CD4-positive, alpha-beta T cell treated with Interleukin-1 beta for 1 hour (primary cell): ENCODE measurements at places on chromosomes 7 and 10.

GRCh38 chr7:117271566-117271965, 51.3 kb downstream of the WNT2 start:
- no peak for DNase-seq

GRCh38 chr10:106713846-106714245, 450.7 kb downstream of the SORCS1 start:
- no peak for DNase-seq

GRCh38 chr7:127390186-127390816, 2.2 kb downstream of the ZNF800 start:
- DNase-seq, result no peak

GRCh38 chr7:25759748-25760147, 392.2 kb upstream of the NFE2L3 start:
- DNase-seq, result no peak

GRCh38 chr10:59072038-59072437, 104.4 kb upstream of the PHYHIPL start:
- DNase-seq, result no peak

GRCh38 chr10:99346247-99346646, 17.1 kb downstream of the CNNM1 start:
- DNase-seq, result no peak

GRCh38 chr10:77247031-77247990, 390.3 kb downstream of the KCNMA1 start:
- DNase-seq, result no peak

DNA sequence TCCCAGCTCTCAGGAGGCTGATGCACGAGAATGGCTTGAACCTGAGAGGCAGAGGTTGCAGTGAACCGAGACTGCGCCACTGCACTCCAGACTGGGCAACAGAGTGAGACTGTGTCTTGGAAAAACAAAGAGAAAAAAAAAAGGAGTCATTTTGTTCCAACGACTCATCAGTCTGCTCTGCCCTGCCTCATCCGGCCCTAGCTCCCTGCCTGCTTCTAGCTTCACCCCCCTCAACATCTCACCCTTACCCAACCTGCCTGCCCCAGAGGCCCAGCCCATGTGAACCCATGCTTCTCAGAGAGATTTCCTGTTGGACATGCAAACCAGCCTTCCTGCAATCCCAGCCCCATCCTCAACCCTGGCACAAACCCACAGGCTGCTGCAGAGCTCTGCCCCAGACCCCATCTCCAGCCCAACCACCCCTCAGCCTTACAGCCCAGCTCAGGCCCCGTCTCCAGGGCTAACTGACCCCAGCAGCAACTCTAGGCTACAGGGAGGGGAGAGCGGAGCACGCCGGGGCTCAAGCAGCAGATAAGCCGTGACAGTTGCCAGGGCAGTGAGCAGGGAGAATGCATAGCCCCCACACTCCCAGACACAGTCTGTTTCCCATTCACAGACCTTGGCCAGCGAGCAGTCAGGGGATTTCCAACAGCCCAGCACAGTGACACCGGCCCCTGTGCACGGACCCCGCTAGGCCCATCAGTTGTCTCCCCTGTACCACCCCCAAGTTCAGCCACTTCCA, 86.0 kb upstream of the KCTD7 start:
- DNase-seq, result no peak

GRCh38 chr7:147415991-147416390, 1174.6 kb upstream of the C7orf33 start:
- no peak for DNase-seq

DNA sequence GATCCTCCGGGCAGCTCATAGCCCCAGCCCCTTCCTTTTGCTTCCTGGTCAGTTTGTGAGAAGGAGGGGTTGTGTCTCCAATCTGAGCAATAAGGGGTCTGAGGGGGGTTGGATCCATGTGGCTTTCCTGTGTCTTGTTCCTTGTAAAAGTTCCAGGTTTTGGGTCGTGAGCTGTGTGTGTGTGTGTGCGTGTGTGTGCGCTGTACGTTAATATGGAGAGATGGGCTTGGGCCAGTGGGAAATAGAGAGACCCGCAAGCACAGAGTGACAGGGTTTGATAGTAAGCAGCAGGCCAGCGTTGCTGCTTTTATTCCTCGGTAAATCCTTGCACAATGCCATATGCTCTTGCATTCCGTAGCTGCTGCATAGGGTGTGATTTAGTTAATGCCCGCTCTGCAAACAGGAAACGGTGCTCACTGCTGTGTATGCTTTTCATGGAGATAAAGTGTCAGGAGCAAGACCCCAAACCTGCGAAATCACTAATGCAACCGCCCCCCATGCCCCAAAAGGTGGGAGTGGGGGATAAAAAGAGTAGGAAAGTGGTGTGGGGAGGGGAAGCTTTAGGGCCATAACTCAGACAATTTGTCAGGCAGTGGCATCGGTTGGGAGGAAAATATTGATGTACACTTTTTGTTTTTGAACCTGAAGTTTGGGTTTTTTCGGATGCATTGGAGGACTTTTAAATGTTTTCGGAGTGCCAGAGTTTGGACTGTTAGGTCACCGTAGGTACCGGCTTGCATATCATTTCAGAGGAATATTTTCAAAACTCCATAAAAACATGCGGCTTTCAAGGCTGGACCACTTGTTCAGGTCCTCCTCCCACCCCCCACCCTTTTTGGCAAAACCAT, 108.7 kb downstream of the TCF7L2 start:
- DNase-seq, result no peak

DNA sequence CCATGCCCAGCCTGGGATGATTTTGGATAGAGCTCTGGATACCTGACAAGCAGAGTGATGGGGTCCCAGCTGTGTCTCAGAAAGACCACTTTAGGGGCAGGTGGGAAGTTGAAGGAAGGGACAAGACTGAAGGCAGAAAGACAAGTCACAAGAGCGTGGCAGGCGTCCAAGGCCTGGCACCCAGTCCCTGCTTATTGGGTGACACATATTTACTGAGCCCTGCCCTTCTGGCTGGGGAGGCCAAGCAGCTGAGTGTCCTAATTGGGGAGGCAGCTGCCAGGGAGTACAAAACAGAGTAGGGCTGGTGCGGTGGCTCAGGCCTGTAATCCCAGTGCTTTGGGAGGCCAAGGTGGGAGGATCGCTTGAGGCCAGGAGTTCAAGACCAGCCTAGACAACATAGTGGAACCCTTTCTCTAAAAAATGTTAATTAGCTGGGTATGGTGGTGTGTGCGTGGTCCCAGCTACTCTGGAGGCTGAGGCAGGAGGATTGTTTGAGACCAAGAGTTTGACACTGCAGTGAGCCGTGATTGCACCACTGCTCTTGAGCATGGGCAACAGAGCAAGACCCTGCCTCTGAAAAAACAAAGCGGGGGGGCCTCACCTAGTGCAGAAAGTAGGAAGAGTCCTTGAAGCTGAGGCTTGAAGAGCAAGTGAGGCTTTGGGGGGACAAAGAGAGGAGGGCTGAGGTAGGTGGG, 53.0 kb upstream of the GTF2I start:
- no peak for DNase-seq

DNA sequence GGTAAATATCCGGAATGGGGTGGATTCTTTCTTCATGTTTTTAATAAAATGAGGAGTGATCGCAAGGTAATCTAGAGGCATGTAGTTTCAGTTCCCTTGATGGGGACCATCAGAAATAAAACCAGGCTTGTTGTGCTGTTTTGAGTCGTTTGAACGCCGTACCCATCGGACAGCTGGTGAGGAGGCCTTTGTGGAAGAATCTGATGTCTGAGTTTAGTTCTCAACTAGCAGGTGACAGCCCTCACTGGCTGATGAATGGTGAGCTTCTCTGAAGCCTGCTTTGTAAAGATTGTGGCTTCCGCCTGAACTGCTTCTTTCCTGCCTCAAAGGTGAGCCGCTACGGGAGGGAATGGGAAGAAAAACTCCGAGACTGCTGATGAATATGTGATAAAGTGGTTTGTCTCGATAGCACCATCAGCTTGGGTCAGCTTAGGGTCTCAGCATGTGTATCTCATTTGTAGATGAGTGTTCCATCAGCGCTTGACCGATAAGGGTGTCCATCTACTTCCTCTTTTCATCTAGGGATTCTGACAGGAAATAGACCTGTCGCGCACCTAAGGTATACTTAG, 977 bp downstream of the TMEM248 start:
- peak; percentile 51 for DNase-seq

- DNase-seq, result no peak
These were observed at the start of gene CYP2C8 for GRCh38 chr10:95069286-95069685. Gene CYP2C8, minus strand, starts transcription at chr10:95069497. Its CDS starts 95 bp downstream, at chr10:95069402.

DNA sequence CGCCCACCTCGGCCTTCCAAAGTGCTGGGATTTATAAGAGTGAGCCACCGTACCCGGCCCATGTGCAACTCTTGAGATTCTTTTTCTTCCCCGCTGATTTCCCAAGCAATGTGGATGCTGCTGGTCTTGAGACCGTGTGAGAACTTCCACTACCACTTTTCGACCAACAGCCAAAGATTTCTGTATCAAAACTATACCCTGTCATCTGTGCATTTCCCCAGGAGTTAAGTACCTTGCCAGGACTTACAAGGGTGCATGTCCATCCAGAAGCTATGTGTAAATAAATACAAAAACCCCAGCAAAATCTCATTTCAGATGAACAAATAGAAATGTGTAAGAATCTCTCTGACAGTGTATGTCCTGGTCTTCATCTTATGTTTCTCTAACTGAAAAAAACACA, 9.9 kb upstream of the GALNT11 start:
- DNase-seq, result no peak

- DNase-seq, result no peak
These were observed 44.4 kb upstream of the OCM2 start for GRCh38 chr7:98034081-98035035.

DNA sequence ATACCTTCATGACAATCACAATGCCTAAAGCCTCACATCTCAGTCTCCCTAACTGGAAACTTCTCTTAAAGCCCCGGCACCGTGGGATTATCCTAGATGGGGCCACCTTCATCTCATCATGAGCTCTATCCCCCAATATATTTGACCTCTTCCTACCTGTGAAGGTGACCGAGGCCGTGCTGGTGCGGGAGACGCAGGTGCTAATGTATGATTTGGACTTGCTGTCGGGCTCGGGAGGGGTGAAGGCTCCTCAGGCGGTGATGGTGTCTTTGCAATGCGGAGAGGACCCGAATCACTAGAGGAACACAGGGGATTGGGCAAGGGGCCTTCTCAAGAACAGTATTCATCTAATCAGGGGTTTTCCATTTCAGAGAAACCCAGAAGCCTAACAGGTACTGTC, 168.4 kb downstream of the AMPH start:
- no peak for DNase-seq

DNA sequence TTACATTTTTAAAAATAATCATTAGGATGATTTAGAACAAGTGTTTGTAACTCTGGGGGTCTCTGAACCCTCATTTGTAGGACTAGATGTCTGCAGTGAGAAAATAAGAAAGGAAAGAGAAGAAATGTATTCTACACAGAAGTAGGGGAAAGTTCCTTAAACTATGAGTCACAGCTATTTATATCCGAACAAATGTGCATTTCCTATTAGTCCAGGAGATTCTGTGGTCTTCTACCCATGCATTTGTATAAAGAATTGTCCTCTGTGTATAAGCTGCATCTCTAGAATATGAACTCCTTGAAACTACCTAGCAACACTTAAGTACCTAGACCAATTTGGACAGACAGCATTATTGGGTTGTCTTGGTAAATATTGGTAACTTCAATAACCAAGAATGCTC, 15.9 kb upstream of the CD36 start:
- DNase-seq, result no peak

DNA sequence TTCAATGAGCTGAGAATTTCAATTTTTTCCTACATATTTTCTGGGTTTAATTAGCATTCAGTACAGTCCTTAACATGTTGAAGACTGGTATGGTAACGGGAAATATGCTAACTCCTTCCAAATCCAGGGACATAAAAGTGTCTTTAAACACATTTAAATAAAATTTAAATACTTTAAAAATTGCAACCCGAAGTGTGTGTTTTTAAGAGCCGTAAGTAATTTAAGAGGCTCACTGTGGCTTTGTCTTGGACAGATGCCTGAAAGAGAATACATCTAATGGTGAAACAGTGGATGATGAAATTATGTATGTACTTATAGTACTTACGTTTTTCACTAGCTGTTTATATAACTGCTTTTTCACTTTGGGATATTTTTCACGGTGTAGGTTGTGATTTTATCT, 687.3 kb upstream of the CELF2 start:
- no peak for DNase-seq

GRCh38 chr10:50387732-50388073, 136.4 kb upstream of the ASAH2 start:
- no peak for DNase-seq

DNA sequence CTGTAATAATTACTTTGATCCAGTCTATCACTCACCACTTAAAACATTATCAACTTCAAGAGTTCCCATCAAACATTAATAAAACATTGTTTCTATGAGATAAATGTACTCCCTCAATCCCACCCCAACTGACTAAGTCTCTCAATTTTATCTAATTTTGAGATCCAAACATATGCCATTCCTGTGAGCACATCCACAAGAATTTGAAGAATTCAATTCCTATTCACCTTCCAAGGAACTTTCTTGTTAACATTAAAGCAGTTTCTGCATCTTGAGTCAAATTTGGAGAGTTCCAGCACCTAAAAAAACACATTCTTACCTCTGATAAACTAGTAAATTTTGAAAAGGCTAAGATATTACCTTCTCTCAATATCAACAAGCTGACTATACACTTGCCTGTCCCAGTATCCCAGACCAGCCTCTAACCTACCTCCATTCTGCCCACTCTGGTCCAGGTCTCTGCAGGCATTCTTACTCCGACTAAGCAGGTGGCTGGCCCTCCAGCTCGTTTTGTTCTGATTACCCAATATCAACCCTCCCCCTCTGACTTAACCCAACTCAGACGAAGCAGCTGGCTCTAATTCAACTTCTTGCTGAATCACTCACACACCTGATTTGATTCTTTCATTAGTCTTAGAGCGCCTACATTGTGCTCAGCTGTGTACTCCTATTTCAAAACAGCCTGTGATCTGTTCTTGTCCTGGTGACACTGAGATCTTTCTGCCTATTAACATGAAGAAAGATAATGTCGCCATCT, 275.2 kb downstream of the IPMK start:
- DNase-seq, result no peak

DNA sequence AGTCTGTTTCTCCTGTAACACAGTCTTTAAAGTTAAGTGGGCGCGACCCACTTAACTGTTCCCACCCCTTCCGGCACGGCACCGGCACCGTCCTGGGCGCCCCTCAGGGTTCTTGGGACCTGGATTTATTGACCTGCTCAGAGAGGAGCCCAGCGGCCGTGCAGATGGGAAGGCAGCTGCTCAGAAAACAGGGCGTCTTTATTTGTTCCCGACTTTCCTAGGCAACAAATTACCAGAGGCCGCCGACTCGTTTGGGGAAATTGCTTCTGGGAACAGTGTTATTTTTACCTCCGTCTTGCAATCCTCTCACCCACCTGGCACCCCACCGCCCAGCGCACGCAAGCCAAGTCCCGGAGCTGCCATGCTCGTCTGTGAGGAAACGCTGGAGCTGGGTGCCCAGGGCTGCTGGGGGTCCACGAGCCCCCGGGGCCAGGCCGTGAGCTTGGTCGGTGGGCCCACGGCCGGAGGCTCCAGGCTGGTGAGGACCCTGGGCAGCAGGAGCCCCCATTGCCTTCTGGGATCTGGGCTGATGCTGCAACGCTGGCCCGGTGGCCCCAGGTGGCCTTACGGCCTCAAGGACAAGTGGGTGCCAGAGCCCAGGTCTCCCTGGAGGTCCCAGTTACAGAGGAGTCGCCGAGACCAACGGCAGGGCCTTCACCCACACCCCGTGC, 14.9 kb upstream of the ADGRA1 start:
- no peak for DNase-seq

GRCh38 chr10:112271982-112272381, 11.2 kb upstream of the TECTB start:
- DNase-seq, result no peak
